T-helper 17 cell (primary cell): ENCODE measurements at places on chromosomes 11 and 22.

DNA sequence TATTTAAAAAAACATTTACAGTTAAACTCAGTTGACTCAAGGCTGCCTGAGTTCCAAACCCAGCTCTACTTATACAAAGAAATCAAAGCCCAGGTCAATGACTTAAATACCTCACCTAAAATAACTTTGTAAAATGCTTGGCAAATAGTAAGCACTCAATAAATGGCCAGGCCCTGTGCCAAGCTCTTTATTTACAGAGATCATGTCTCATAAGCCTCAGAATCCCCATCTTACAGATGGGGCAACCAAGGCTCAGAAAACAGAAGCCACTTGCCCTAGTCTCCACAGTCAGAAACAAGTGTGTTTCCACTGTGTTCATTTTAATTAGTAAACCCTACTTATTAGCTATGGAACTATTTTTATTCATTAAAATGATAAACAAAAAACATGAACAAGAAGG lies 30.5 kb upstream of the TTC28 start:
- H3K4me3 ChIP-seq = no peak overlapping the region
- peaks cover 3% of the 10 kb centered on the region for H3K36me3 ChIP-seq
- DNase-seq = no peak
- H3K4me1 ChIP-seq = no peaks in the 10 kb centered on the region

- H3K4me3 ChIP-seq = no peak overlapping the region
- H3K27me3 ChIP-seq = peaks cover 8% of the 10 kb centered on the region
- DNase-seq = no peak
These were observed 199.2 kb upstream of the POU2AF2 start for GRCh38 chr11:111046291-111046690.

GRCh38 chr11:77410076-77410827 lies 63.6 kb downstream of the PAK1 start:
- peak overlapping the region; percentile 96 for H3K4me3 ChIP-seq
- peaks cover 45% of the 10 kb centered on the region for H3K4me1 ChIP-seq
- H3K36me3 ChIP-seq = no peaks in the 10 kb centered on the region

GRCh38 chr11:89381094-89381493 lies 110.1 kb downstream of the NOX4 start:
- no peak for DNase-seq
- no peaks in the 10 kb centered on the region for H3K27me3 ChIP-seq
- H3K36me3 ChIP-seq = no peaks in the 10 kb centered on the region
- H3K27ac ChIP-seq = no peak overlapping the region
- H3K4me1 ChIP-seq = no peaks in the 10 kb centered on the region

- H3K27me3 ChIP-seq = peaks cover 12% of the 10 kb centered on the region
- no peaks in the 10 kb centered on the region for H3K36me3 ChIP-seq
- no peak for DNase-seq
- H3K4me3 ChIP-seq = no peak overlapping the region
These were observed 31.9 kb downstream of the FBLN1 start for GRCh38 chr22:45534339-45535192.

DNA sequence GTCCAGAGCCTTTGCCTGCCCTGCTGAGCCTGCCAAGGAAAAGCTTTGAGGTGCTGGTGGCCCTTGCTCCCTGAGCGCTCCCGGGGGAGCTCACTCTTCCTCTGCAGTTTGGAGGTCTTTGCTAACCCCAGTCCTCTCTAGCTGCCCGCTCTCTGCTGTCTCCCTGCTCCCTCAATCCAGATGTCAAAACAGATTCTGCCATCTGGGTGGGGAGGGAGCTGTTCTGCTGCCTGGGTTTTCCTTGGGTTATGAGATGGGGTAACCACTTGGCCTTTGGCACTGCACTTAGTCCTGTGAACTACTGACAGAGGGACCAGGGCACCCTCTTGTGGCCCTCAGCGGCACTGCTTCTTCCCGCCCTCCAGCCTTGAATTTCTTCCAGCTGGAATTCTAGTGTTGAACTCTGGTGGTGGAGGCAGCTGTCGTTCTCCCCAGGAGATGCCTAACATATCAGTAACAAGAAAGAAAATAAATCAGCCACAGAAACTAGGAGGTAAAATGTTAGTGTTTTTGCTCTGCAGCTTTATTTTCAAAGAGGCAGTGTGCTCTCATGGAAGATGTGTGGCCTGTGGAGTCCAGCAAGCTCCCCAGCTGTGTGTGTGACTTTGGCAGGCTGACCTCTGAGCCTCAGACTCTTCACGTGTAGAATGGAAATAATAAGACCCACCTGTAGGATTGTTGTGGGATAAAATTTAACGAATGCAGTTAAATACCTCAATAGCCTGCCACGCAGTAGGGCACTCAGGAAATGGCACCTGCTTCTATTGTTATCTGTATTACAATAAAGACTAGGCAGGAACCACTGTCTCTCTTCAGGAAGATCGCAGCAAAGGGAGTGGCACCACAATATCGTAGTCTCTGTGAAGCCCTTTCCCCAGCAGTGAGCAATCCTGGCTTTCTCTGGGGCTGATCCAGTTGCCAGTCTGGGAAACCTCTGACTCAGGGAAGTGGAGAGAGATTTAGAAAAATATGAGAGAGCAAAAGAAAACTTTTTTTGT lies 23.4 kb downstream of the ARFGAP2 start:
- H3K4me3 ChIP-seq = peak overlapping the region; percentile 72
- H3K36me3 ChIP-seq = peaks cover 6% of the 10 kb centered on the region
- peak overlapping the region; percentile 39 for H3K27ac ChIP-seq
- H3K27me3 ChIP-seq = no peaks in the 10 kb centered on the region
- H3K4me1 ChIP-seq = peaks cover 19% of the 10 kb centered on the region
- peak; percentile 42 for DNase-seq
